ENCODE measurements at places on chromosomes 7 and 10. TPM values are rescaled to one million over a fixed set of nuclear protein-coding genes. Genes with fewer than 3 reads are reported as not detected.

The ARPC1A gene
- 158 TPM for total RNA-seq

DNA sequence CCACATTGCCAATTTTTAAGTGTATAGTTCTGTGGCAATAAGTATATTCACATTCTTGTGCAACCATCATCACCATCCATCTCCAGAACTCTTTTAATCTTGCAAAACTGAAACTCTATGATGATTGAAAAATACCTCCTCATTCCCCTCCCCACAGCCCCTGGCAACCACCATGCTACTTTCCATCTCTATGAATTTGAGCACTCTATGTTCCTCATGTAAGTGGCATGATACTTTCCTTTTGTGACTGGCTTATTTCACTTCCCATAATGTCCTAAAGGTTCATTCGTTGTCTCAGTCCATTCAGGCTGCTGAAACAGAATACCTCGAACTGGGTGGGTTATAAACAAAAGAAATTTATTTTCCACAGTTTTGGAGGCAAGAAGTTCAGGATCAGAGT is 23.4 kb upstream of the EGR2 start:
- no peak for DNase-seq
- H3K36me3 ChIP-seq: no peaks in the 10 kb centered on the region
- no peak overlapping the region for H3K27ac ChIP-seq
- peaks cover 20% of the 10 kb centered on the region for H3K27me3 ChIP-seq
- no peaks in the 10 kb centered on the region for H3K4me1 ChIP-seq

DNA sequence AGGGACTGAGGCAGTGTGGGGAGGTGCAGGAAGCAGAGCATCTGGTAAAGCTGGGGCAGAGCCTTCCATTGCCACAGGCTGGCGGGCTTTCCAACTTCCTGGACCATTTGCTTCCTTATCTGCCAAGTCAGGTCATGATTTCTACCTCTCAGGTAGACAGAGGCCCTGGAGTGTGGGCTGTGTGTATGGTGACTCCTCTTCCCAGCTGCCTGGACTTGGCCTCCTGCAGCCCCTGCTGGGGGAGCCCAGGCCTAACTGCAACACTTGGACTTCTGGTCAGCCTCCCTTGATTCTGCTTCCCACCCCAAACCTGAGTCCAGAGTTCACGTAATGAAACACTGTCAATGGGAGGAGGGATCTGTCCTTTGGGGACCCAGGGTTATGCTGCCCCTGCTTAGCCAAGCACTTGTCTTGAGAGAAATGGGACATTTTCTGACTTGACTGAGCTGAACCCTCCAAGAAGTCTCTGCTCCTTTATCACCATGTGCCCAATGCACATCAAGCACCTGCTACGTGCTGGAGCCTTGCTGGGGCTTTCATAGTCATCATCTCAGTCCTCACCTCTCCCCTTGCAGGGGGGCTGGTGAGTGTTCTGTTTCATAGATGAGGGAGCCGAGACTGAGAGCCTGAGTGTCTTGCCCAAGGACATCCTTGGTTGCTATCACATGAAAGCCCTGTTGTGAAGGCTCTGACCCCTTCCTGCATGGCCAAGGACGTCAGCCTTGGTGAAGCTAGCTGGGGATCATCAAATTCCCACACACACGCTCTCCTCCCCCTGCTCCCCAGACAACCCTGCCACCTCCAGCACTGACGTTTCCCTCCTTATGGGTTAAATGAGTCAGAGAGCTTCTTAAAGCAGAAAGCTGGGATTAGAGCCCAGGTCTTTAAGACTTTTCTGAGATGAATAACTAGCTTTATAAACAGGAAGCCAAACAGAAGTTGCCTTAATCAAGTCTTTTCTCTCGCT is 3.4 kb downstream of the CLEC2L start:
- DNase-seq: peak; percentile 100
- peaks cover 15% of the 10 kb centered on the region for H3K4me1 ChIP-seq
- H3K27ac ChIP-seq: peak overlapping the region; percentile 76
- H3K4me3 ChIP-seq: no peak overlapping the region

- H3K4me1 ChIP-seq: peaks cover 17% of the 10 kb centered on the region
- H3K27ac ChIP-seq: peak overlapping the region; percentile 56
- H3K4me3 ChIP-seq: peak overlapping the region; percentile 91
- no peak for DNase-seq
- H3K27me3 ChIP-seq: peaks cover 4% of the 10 kb centered on the region
Observed at GRCh38 chr10:101355072-101355706, 1.2 kb downstream of the BTRC start.

DNA sequence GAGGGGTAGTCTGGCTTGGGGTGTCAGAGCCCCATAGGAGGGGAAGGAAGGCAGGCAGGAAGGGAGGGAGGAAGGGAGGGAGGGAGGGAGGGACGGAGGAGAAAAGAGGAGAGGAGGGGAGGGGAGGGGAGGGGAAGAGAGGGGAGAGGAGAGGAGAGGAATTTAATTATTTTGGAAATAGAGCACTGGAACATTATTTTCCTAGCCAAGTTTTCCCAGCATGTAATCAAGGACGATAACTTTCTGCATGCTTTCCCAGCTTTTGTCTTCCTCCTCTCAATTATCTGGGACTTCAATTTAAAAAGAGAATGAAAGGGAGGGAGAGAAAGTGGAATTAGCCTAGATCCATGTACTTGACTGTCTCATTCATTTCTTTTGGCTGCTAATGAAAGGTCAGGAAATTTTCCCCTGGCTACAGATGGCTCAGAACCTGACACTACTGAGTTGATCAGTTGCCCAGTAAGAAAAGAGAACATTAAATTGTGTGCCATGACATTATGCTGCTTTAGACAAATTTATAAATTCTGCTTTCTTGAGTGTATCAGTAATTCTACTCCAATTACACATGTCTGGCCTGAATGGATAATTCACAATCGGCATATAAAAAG is 148.8 kb downstream of the LRRC4 start:
- no peak overlapping the region for H3K27ac ChIP-seq
- H3K27me3 ChIP-seq: no peaks in the 10 kb centered on the region
- no peak overlapping the region for H3K4me3 ChIP-seq
- peaks cover 32% of the 10 kb centered on the region for H3K4me1 ChIP-seq
- no peak for DNase-seq
- no peaks in the 10 kb centered on the region for H3K36me3 ChIP-seq

DNA sequence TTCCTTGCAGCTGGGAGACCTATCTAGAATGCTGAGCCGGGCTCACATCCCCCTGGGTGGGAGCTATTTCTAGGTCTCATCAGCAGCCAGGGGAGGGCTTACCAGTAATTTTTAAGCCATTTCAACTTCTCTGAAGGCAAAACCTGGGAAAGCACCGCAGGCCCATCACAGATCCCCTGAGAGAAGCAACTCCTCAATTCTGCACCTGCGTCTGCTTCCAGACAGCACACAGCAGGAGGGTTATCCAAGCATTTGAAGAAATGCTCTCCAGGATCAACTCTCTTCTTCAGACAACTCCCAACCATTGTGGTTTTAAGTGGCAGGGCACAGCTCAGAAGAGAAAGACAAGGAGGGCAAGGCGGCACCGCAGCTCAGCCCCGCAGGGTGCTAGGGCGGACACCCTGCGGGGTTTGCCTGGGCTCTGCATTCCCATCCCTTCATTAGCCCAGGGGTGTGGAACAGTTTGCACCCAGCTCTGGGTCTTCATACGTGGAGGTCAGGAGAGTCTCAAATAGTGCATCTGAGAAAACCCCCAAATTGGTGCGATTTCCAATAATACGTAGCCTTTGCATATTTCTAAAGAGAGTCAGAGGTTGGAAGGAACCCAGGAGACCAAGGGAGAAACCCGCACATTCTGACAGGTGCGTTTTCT is 618.7 kb downstream of the DNAJB6 start:
- no peaks in the 10 kb centered on the region for H3K36me3 ChIP-seq
- no peak for DNase-seq
- no peaks in the 10 kb centered on the region for H3K27me3 ChIP-seq
- H3K4me3 ChIP-seq: no peak overlapping the region
- no peaks in the 10 kb centered on the region for H3K4me1 ChIP-seq

Measured in osteoblast (primary cell).